ENCODE measurements at places on chromosomes 1 and 21. TPM values are rescaled to one million over a fixed set of nuclear protein-coding genes. Genes with fewer than 3 reads are reported as not detected.

The MPZ gene
- 2.2 TPM for total RNA-seq

The OR2L3 gene
- 2.8 TPM for total RNA-seq

The TMPRSS3 gene
- not detected for total RNA-seq

The CDKN2C gene
- total RNA-seq = 4.7 TPM

The PRAMEF9 gene
- not detected for total RNA-seq

The GNAT2 gene
- not detected for total RNA-seq

The SFT2D2 gene
- total RNA-seq = 46.3 TPM

The RCSD1 gene
- 4.4 TPM for total RNA-seq

The PYHIN1 gene
- total RNA-seq = not detected

The BSDC1 gene
- total RNA-seq = 94.8 TPM

The SLC44A5 gene
- 219 TPM for total RNA-seq

The CHAF1B gene
- total RNA-seq = 1.9 TPM

The ELAPOR1 gene
- 44.8 TPM for total RNA-seq

The ARHGAP29 gene
- 15.7 TPM for total RNA-seq

The PKP1 gene
- total RNA-seq = not detected

The DMBX1 gene
- not detected for total RNA-seq

The AXDND1 gene
- total RNA-seq = not detected

The SPRR1B gene
- total RNA-seq = not detected

The SLAMF7 gene
- not detected for total RNA-seq

The TBX19 gene
- 1.6 TPM for total RNA-seq

The CFAP45 gene
- 0.63 TPM for total RNA-seq

The AADACL4 gene
- total RNA-seq = not detected

The GSTM1 gene
- total RNA-seq = 10.3 TPM

The IQCC gene
- total RNA-seq = 4.1 TPM

The OR2T29 gene
- not detected for total RNA-seq

The CYP4B1 gene
- not detected for total RNA-seq

The FLG2 gene
- not detected for total RNA-seq

The FCGR3B gene
- 0.63 TPM for total RNA-seq

The TMEM59 gene
- 94.8 TPM for total RNA-seq

The LCE1E gene
- total RNA-seq = not detected

The AIRE gene
- total RNA-seq = not detected

The HMGN1 gene
- 190 TPM for total RNA-seq

The SNIP1 gene
- total RNA-seq = 23.5 TPM

The KANK4 gene
- 0.63 TPM for total RNA-seq

The AMIGO1 gene
- total RNA-seq = 13.1 TPM

The TNFSF4 gene
- 1.9 TPM for total RNA-seq

The LENEP gene
- total RNA-seq = 2.5 TPM

The CFHR3 gene
- not detected for total RNA-seq

The LCE1A gene
- total RNA-seq = not detected

The GPR37L1 gene
- total RNA-seq = 0.63 TPM

The NASP gene
- total RNA-seq = 165 TPM

The ERICH3 gene
- 36.9 TPM for total RNA-seq

The GPR61 gene
- total RNA-seq = 5.9 TPM

The CRYBG2 gene
- 0.63 TPM for total RNA-seq

The MATN1 gene
- total RNA-seq = 0.31 TPM

Measured in parietal lobe (tissue), 2 donors.